Right lobe of liver (tissue), 6 donors: ENCODE measurements at places on chromosomes 3 and 15. TPM values are rescaled to one million over a fixed set of nuclear protein-coding genes. Genes with fewer than 3 reads are reported as not detected.

Gene MEX3B
- total RNA-seq, result 0.51 TPM

Gene CFAP100
- total RNA-seq, result not detected

Gene TEX9
- 0.50 TPM for total RNA-seq

GRCh38 chr3:172090035-172090434 is 50.7 kb downstream of the FNDC3B start:
- DNase-seq, result no peak
- H3K27me3 ChIP-seq, result no peaks in the 10 kb centered on the region
- H3K4me1 ChIP-seq, result no peaks in the 10 kb centered on the region

DNA sequence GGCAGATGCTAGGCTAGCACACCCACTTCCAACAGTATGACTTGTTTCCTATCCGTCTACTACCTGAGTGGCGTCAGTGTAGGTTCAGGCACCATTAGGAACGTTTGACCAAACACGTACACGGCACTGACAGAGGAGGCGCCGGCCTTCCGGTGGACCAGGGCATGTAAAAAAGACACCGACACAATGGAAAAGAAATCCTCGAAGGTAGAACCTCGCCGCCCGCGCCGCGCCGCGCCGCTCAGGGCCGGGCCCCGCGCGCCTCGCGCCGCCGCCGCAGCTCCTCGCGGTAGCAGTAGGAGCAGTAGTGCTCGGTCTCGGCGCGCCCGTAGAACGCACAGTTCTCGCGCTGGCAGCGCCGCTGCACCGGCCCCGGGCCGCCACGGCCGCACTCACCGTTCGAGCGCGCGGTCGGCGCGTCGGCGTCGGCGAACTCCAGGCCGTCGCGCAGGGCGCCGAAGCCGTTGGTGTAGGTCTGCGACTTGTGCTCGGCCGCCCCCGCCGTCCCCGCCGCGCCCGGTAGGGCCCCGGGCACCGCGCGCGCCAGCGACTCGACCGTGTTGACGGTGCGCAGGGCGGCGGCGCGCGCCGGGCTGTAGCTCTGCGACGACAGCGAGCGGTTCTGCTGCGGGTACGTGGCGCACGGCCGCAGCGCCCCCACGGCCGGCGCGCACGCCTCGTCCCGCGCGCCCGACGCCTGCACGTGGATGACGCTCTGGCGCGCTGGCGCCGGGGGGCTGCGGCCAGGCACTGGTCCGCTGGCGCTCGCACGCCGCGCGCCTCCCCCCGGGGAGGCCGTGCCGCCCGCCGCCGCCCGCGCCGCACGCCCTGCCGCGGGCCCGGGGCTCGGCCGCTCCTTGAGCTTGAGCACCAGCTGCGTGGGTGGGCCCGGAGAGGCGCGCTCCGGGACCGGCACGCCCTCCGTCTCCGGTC is 156.7 kb downstream of the KLF13 start:
- no peaks in the 10 kb centered on the region for H3K36me3 ChIP-seq
- H3K27me3 ChIP-seq, result no peaks in the 10 kb centered on the region
- no peak overlapping the region for H3K4me3 ChIP-seq
- peaks cover under 1% of the 10 kb centered on the region for H3K4me1 ChIP-seq
- no peak overlapping the region for H3K27ac ChIP-seq
- peak; percentile 31 for DNase-seq

- no peaks in the 10 kb centered on the region for H3K27me3 ChIP-seq
- no peak overlapping the region for H3K4me3 ChIP-seq
- H3K36me3 ChIP-seq, result no peaks in the 10 kb centered on the region
- no peaks in the 10 kb centered on the region for H3K4me1 ChIP-seq
- no peak for DNase-seq
These were observed 181.8 kb downstream of the MCTP2 start for GRCh38 chr15:94412979-94413746.

DNA sequence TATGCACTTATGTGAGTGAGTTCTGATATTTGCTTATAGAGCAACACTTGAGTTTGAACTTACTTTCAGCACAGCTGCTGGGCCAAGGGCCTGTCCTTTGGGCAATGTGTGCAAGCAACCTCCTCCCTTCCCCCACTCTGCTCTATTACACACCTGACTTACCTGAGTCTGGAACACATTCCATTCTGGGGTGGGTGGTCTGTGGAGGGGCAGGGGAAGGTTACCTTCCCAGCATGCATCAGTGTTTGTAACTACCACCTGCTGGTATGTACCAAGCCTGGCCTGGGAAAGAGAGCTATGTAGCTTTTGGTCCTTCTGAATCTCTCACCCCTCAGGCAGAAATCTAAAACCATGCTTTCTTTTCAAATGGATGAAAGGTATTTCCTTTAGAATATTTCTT is 103.0 kb downstream of the ISL2 start:
- no peaks in the 10 kb centered on the region for H3K27me3 ChIP-seq
- DNase-seq, result no peak
- H3K4me1 ChIP-seq, result no peaks in the 10 kb centered on the region
- H3K27ac ChIP-seq, result no peak overlapping the region

- no peaks in the 10 kb centered on the region for H3K27me3 ChIP-seq
- H3K4me3 ChIP-seq, result no peak overlapping the region
- DNase-seq, result no peak
- H3K4me1 ChIP-seq, result no peaks in the 10 kb centered on the region
- H3K27ac ChIP-seq, result no peak overlapping the region
- H3K36me3 ChIP-seq, result no peaks in the 10 kb centered on the region
These were observed 234.3 kb downstream of the TLE3 start for GRCh38 chr15:69863446-69863845.
